ENCODE measurements at places on chromosomes 1 and 21.

DNA sequence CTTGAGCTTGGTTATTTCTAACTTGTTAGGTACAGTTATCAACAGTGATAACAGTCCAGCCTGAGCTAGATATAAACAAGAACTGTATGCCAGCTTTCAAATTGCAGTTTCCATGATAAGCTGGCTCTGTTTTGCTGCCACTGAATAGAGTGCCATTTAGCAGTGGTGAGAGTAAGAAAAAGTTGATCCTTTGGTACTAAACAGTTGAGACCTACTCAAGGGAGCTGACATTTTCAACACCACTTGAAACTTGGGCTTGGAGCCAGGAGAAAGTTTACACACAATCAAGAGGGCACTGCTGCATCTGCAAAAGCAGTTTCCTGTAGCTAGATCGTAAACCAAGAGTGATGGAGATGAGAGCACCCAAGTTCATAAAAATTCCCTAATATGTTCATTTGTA lies 131.3 kb downstream of the RGS7 start:
- no peak for DNase-seq

DNA sequence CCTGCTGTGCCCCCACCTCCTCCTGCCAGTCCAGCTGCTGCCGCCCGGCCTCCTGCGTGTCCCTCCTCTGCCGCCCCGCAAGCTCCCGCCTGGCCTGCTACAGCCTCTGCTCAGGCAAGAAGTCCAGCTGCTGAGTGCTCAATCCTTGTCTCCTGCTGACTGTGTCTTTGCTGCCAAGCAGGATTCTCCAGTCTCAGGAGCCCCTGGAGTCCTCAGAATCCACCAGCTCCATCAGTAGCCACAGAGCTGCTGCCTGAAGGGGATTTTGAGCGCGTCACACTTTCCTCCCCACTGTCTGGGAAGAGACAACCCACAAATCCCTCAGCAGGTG lies 973 bp downstream of the KRTAP10-11 start:
- no peak for DNase-seq

- DNase-seq: no peak
Observed at GRCh38 chr1:98330224-98330623, 331.3 kb upstream of the SNX7 start.

DNA sequence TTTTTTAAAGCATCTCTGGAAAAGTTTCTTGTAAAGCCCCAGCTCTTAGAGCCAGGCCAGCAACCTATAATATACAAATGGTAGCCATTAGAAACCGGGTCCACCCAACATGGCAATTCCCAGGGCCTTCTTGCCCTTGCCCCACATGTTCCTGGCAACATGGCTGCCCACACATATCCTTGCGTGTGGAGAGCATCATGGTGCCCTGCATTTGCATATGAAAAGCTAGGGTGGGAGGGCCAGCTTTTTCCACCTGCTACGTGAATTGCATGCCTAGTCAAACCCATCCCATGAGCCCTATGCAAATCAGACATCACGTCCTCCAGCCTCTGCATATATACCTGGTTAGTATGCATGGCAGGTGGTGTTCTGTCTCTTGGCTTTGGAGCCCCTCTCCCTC lies 88.2 kb downstream of the RABGAP1L start:
- no peak for DNase-seq

All from H4 (cell line).